Effector memory CD8-positive, alpha-beta T cell (primary cell): ENCODE measurements at places on chromosomes 3 and 15.

DNA sequence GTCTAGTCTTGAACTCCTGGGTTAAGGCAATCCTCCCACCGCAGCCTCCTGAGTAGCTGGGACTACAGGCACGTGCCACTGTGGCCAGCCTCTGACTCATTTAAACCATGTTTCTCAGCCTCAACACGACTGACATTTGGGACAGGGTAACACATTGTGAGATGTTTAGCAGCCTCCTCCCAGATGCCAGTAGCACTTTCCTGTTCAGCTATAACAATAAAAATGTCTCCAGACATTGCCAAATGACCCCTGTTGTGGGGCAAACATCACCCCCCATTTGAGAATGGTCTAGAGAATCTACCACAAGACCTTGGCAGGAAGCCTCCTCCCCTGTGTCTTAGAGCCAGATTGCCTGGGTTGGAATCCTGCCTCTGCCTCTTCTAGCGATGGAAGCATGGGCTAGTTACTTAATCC, 8.4 kb downstream of the TMEM40 start:
- DNase-seq: no peak

DNA sequence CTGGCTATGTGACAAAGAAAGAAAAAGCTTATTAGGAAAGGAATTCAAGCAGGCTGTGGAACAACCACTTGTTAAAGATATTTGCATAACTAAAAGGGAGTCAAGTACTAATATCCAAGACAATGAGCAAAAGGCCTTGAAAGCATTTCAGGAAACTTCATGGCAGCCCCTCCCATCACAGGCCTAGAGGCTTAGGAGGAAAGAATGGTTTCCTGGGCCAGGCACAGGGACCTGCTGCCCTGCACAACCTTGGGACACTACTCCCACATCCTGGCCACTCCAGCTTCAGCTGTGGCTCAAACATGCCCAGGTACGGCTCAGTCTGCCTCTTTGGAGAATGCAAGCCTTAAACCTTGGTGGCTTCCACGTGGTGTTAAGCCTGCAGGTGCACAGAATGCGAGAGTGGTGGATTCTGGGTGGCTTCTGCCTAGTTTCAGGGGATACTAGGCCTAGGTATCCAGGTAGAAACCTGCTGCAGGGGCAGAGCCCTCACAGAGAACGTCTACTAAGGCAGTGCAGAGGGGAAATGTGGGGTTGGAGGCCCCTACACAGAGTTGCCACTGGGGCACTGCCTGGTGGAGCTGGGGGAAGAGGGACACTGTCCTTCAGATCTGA, 121.6 kb downstream of the OPA1 start:
- no peak for DNase-seq

DNA sequence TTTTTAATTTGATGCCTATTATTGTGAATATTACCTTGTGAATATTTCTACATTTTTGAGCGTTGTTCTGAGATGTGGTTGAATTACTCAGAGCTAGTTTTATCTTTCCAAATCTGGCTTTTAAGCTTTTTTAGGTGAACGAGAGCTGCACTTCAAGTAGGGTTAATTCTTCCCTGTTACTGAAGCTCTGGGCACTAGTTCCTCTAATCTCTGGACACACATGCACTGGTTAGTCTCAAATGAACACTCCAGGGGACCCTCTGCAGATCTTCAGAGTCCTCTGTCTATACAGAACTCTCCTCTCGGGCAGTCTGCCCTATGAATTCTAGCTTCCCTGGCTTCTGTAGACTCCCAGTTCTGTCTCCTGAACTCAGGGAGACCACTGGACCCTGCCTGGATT, 237.5 kb upstream of the TBC1D5 start:
- no peak for DNase-seq

DNA sequence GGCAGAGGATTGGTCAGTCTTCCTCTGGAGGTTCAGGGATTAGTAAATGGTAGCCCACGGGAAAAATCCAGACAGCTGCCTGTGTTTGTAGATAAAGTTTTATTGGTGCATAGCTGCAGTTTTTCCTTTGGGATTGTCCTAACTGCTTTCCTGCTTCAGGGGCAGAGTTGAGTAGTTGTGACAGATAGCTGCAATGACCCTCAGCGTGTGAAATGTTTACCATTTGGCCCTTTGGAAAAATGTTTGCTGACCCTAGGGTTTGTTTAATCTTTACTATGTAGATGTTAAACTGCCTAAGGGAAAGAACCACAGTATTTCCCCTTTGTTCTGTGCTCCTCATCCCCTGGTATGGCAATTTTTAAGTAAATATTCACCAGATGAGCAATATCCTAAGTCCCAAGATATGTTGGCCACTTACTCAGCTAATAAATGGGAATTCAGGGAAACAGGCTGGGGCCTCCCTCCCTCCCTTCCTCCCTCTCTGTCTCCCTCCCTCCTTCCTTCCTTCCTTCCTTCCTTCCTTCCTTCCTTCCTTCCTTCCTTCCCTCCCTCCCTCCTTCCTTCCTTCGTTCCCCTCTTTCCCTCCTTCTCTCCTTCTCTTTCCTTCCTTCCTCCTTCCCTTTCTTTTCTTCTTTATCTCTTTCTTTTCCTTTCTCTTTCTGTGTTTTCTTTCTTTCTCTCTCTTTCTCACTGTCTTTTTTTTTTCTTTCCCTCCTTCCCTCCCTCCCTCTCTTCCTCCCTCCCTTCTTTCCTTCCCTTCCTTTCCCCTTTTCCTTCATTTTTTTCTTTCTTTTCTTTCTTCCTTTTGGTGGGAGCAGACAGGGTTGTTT, 234.6 kb upstream of the BHLHE40 start:
- DNase-seq: no peak

GRCh38 chr3:99313485-99313884, 324.9 kb upstream of the COL8A1 start:
- DNase-seq: no peak

DNA sequence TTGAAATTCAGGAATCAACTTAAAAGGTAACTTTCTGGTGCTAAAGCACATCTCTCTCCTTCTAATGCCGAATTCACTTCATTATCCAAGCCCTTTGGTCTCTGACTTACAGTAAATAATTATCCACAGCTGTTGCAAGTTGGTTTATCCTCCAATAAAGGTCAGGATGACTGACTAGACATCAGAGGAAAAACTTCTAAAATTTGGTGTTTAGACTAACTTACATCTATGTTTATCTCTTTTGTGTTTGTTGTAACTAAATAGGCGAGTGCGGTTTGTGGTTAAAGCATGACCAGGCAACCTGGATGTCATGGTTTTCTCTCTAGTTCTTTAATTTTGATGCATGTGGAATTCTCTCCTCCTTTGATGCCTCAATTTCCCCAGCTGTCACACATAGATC, 237.4 kb upstream of the LRTM1 start:
- DNase-seq: no peak

DNA sequence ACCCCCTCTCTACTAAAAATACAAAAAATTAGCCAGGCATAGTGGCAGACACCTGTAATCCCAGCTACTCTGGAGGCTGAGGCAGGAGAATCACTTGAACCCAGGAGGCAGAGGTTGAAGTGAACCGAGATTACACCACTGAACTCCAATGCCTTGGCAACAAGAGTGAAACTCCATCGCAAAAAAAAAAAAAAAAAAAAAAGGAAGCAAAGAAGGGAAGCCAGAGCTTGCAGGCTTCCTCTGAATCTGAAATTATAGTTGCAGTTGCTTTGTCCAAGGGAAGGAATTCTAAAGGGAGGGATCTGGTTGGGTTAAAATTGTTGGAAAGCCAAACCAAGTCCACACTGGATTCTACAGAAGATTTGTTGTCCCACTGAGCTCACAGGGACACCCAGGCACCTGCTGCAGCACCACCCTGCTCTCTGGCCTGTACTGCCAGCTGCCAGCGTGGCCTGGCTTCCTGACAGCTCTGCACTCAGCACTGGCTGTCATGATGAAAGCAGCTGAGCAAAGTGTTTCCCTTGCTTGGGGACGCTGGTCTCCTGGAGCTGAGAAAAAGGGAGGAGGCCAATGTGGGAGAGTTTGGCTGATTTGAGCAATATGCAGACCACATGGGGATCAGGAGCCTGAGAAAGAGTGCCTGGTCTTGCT, 88.8 kb upstream of the HES1 start:
- DNase-seq: no peak

- DNase-seq: no peak
Observed at GRCh38 chr3:107798381-107798780, 275.6 kb downstream of the BBX start.

- no peak for DNase-seq
Observed at GRCh38 chr3:63959146-63959545, 47.0 kb upstream of the SCAANT1 start.

- no peak for DNase-seq
Observed at GRCh38 chr3:150738688-150739087, 24.3 kb downstream of the SIAH2 start.

- no peak for DNase-seq
Observed at GRCh38 chr3:48434591-48435222, 4.8 kb upstream of the PLXNB1 start.

DNA sequence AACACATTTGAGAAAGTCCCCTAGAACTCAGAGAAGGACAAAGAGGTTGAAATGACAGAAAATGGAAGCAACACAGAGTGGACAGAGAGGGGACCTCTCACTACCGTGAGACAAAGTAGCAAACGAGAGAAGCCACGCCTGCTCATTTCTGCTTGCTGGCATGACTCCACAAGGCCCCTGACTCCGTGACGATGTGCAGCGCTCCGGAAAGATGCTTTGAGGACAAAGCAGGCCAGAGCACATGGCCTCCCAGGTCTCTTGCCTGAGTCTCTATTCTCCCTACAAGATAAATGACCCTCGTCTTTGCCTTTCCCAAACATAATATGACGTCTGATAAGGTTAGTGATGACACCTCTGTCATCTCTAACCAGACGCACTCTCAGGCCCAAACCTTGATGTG, 63.8 kb upstream of the CTSH start:
- DNase-seq: no peak

DNA sequence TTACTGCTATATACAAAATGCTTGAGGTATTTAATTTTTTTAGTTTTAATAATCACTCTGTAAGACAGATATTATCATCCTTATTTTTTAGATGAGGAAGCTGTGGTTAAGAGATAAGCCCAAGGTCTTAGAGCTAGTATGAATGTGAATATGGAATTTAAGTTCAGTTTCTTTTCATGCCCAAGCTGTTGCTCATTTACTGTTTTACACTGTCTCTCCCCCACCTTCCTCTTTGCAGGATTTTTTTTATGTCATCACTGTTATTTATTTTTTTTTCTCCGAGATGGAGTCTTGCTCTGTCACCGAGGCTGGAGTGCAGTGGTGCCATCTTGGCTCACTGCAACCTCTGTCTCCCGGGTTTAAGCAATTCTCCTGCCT, 22.5 kb downstream of the MAP2K5 start:
- DNase-seq: no peak

GRCh38 chr3:121696186-121696585, 35.5 kb upstream of the HCLS1 start:
- no peak for DNase-seq

- peak; percentile 24 for DNase-seq
Observed at GRCh38 chr15:44066211-44066827, 128.8 kb downstream of the FRMD5 start.

DNA sequence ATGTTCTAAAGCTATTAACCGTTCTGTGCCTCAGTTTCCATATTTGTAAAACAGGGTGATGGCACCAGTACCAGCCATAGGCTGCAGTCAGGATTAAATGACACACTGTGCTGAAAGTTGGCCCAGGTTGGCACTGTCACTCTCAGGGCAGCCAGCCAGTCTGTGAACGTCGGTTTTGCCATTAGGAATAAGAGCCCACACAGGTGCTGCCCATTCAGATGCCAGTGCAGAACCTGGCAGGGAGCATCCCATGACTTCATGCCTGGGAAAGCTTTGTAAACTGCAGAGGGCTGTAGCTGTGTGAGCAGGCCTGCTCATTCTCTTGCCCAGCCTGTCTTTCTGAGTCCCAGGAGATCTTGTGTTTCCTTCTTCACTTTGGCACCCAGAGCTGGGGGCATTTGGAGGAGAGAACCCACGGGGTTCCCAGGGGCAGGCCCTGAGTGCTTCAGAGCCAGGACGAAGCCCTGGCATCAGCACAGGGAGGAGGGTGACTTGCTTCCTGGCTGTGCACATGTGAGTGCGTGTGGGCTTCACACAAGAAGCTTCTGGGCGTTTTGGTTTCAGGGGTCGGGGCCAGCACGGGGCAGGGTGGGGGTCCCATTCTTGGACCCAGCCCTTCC, 46.9 kb downstream of the ZNF710 start:
- DNase-seq: no peak

GRCh38 chr3:102646557-102646956, 211.7 kb downstream of the ZPLD1 start:
- DNase-seq: no peak

DNA sequence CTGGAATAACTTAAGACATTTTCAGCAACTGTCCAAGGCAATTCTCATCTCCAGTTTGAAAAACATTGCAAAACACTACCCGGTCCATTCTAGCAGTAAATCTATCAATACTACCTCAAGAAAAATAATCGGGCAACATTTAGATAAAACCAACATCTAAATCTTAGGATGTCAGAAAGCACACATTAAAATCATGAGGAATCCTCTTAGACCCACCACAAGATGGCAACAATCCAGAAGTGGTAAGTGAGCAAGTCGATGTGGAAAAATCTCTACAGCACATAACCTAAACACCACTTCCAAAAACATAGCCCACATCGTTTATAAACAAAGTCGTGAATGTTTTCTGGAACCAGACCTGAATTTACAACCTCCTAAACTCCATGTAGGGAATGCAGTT, 5.7 kb downstream of the PLCH1 start:
- DNase-seq: no peak

GRCh38 chr15:70089692-70089971, 8.1 kb downstream of the TLE3 start:
- no peak for DNase-seq

DNA sequence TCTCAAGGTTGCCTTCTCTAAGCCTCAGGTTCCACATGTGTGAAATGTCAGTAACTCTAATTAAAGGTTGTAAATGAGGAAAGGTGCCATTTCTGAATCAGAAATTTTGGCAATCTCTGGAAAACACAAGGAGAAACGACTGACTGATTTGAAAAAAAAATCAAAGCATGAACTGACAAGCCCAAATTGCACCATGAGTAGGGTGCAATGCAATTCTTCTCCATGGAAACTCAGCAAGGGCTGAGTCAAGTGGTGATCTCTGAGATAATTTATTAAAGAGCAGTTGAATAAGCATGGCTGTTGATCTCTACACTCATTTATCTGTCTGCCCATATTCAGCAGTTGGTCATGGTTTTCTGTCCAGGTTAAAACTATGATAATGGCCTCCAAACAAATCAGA, 201.6 kb upstream of the CMC1 start:
- no peak for DNase-seq

GRCh38 chr15:59283717-59284391, 77.2 kb downstream of the LDHAL6B start:
- no peak for DNase-seq

GRCh38 chr15:77183066-77183465, 112.2 kb upstream of the TSPAN3 start:
- DNase-seq: no peak
